CD8-positive, alpha-beta T cell (primary cell): ENCODE measurements at places on chromosomes 3 and 15. TPM values are rescaled to one million over a fixed set of nuclear protein-coding genes. Genes with fewer than 3 reads are reported as not detected.
A peak's percentile ranks its signal among the peaks of the same experiment; 100 is the strongest.

- no peak for DNase-seq
Measured at GRCh38 chr3:55480911-55481743, 6.0 kb downstream of the WNT5A start.

The SHISA5 gene
- total RNA-seq: 84.3 TPM

The CCDC54 gene
- not detected for total RNA-seq

The TM6SF1 gene
- not detected for total RNA-seq

The GRM2 gene
- total RNA-seq: 3.9 TPM

The ALDH1A3 gene
- not detected for total RNA-seq

DNA sequence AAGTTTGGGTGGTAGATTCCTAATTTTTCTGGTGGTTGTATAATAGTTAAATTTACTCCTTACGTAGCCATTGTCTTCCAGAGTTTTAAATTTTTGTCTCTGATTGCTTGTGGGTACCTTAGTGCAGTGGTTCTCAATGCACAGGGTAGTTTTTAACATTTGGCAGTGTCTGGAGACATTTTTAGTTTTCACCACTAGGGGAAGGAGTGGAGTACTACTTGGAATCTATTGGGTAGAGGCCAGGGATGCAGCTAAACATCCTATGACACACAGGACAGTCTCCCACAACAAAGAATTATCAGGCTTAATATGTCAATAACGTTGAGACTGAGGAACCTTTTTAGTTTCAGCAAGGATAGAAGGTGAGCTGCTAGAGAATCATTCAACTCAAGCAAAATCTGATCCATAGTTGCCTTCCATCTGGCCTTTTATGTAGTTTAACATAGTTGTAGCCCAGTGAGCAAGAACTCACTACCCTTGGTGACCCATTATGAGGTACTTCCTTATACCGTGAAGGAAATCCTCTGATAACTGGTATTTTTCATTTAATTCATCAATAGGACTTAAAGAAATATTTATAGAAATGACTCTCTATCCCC lies 8.6 kb upstream of the STX19 start:
- DNase-seq: peak; percentile 34

DNA sequence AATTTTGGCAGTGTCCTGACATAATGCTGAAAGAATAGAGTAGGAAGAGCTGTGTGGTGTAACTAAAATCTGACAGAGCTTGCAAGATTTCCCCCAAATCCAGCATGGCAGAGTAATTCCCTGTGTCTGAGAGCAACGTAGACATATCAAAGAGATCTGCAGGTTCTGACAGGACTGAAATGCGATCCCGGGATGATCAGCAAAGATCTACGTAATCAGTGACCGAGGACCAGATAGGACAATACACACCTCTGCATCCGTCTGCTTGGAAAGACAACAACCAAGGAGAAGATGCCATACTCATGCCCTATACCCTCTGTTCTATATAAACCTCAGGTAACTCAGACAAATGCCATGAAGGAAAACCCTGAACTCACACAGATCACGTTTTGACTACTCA lies 26.6 kb upstream of the SYNPR start:
- DNase-seq: no peak

The ZNF80 gene
- 1.6 TPM for total RNA-seq

- no peak for DNase-seq
Measured at GRCh38 chr15:42491539-42492225, 741 bp upstream of the ZNF106 start.

DNA sequence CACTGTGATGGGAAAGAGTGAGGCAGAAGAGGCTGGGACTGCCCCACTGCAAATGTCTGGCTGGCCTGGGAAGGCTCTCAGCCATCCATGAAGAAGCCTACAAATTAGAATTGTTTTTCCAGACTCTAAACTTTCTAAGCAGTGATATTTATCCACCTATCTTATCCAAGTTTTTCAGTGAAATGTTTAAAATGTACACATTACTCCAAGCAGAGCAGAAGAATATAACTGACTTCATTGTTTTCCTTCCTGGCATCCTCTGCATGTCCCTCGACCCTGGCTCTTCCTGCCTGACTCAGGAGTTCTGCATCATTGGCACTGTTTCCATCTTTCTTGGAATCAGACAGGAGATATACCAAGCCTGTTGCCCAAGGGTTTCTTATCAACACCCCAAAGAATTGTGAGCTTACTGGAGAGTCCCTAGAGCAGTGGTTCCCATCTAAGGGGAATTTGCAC lies 401.5 kb upstream of the PROK2 start:
- no peak for DNase-seq

DNA sequence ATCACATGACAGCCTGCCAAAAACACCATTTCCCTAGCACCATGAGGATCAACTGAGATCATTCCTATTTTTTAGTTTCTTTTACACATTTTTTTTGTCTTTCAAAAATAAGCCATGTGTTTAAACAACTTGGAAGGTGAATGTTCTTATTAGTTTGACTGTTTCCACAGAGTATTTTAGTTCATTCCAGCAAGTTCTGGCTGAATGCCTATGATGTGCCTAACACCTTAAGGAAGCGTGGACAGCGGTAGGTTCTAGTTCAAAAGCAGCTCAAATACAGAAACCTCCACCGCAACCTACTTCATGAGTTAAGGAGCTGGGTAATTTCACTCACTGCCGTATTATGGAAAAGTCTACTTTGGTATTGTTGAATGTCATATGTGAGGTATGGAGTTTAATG lies 101.3 kb upstream of the ADAMTS9 start:
- DNase-seq: no peak

GRCh38 chr15:41949401-41950126 lies 22.8 kb downstream of the EHD4 start:
- DNase-seq: no peak

GRCh38 chr3:196938124-196938523 lies 4.2 kb downstream of the NCBP2 start:
- DNase-seq: no peak

The ZWILCH gene
- 8.5 TPM for total RNA-seq

The COL6A5 gene
- not detected for total RNA-seq

- DNase-seq: no peak
Measured at GRCh38 chr3:106560451-106560966, 691.7 kb upstream of the CBLB start.

The LSG1 gene
- 63.8 TPM for total RNA-seq

The SNX22 gene
- total RNA-seq: 0.33 TPM

- no peak for DNase-seq
Measured at GRCh38 chr3:36542186-36542585, 161.9 kb downstream of the STAC start.

DNA sequence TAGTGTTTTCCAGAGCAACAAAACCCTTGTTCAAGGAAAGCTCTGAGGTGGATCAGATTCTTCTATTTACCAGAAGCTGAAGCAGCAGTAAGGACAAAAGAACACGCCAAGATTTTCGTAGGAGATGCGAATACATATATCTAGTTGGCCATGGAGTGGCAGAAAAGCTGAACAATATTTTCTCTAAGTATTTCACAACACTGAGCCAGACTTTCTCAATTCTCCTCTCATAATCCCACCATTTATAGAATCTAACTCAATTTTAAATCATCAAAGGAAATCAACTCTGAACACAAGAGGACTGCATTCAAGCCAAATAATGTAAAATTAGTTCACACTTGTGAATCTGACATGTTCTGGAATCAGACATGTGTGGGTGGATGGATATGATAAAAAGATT lies 775.0 kb downstream of the ROBO1 start:
- DNase-seq: no peak

The CHDH gene
- total RNA-seq: not detected
